ENCODE measurements at places on chromosomes 5 and 9. TPM values are rescaled to one million over a fixed set of nuclear protein-coding genes. Genes with fewer than 3 reads are reported as not detected.

Gene CRAT
- 24.1 TPM for total RNA-seq

Gene INSL6
- not detected for total RNA-seq

- H3K4me1 ChIP-seq: no peaks in the 10 kb centered on the region
- no peaks in the 10 kb centered on the region for H3K27me3 ChIP-seq
- no peak overlapping the region for H3K4me3 ChIP-seq
- DNase-seq: no peak
- no peaks in the 10 kb centered on the region for H3K36me3 ChIP-seq
Observed at GRCh38 chr9:29456940-29457339, 1883.7 kb upstream of the C9orf72 start.

Gene SPINK6
- total RNA-seq: not detected

- no peak overlapping the region for H3K4me3 ChIP-seq
- no peaks in the 10 kb centered on the region for H3K27me3 ChIP-seq
- H3K27ac ChIP-seq: no peak overlapping the region
Observed at GRCh38 chr9:27765266-27766072, 192.2 kb upstream of the C9orf72 start.

Gene PCDHA9
- total RNA-seq: 1.0 TPM

- no peaks in the 10 kb centered on the region for H3K36me3 ChIP-seq
- H3K4me1 ChIP-seq: peaks cover 25% of the 10 kb centered on the region
- H3K4me3 ChIP-seq: no peak overlapping the region
- H3K27ac ChIP-seq: peak overlapping the region; percentile 19
- DNase-seq: no peak
- H3K27me3 ChIP-seq: no peaks in the 10 kb centered on the region
Observed at GRCh38 chr9:14300040-14300439, 13.9 kb downstream of the NFIB start.

DNA sequence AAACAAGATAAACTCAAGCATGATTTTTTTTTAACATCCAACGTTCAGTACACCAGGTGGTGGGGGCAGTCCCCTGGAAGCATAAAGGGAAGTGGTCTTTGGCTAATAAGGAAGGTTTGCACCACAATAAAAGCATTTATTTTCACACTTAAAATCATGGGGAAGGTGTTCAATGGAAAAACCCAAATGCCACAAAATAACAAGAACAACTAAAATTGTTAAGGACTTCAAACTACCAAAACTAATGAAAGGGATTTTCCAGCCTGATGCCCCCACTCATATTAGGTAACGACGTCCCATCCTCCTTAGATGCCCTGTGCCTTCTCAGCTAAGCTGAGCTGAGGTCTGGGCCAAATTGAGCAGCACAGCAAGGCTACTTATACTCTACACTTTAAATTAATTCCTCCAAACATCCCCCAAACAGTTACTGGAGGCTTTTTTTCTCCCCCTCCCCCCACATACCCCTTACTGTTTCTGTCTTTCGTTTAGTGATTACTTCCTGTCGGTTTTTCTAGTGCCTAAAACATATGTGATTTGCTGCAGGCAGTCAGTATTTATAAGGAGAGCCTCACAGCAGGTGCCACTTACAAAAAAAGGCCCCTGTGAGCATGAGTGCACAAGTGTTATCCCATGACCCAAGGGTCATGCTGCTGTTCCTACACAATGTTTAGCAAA is 259.7 kb upstream of the ZNF608 start:
- no peak for DNase-seq
- peaks cover 4% of the 10 kb centered on the region for H3K4me1 ChIP-seq
- no peaks in the 10 kb centered on the region for H3K36me3 ChIP-seq
- no peaks in the 10 kb centered on the region for H3K27me3 ChIP-seq

DNA sequence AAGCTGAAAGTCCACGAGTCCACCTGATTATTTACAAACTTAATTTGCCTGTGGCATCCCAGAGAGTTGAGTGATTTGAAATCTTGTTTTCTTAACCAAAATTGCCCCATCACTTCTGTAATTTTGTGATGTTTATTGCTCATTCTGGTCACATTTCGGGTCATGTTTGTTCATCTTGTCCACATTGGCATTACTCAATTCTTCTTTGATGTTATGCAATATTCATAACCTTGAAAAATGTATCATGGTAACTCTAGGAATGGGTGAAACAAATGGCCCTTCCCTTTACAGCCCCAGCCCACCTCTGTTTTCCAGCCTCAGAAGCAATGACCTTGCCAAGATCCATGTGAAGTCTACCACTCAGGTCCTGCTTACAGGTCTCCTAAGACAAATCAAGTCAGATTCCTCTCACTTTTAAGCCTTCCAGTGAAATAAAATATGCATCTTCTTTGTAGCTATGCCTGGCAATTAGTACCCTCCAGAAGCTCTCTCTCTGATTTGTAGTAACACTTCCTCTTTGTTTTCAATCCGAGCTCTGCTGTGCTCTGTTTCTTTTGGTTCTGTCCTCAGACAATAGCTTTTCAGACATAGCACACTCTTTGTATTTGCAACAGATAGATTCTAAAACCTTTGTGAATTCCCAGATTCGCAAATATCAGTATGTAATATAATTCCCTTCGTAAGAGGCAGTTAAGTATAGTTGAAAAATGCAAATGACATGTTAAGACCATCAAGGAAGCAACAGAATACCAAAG is 330.3 kb upstream of the IRX1 start:
- H3K4me3 ChIP-seq: no peak overlapping the region
- H3K4me1 ChIP-seq: no peaks in the 10 kb centered on the region
- H3K27me3 ChIP-seq: no peaks in the 10 kb centered on the region

DNA sequence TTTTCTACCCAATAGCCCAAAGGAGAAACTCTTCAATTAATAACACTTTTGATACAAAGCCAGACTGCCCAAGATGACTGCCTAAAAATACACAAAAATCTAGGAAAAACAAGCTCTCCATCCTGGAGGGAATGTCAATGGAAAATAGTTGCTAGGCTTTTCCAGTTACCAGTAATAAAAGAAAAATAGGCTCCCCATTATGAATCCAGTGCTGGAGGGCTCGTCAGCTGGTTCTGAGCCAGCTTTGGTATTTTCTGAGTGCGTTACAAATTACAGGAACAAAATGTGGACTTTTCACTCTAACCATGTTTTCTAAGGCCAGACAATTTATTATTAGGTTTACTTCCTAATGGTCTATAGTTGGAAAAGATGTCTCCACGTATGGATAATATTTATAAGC is 414.5 kb downstream of the ACTL7B start:
- H3K36me3 ChIP-seq: no peaks in the 10 kb centered on the region
- no peak overlapping the region for H3K4me3 ChIP-seq
- DNase-seq: no peak
- no peaks in the 10 kb centered on the region for H3K4me1 ChIP-seq
- H3K27me3 ChIP-seq: no peaks in the 10 kb centered on the region

GRCh38 chr9:137381501-137382443 is 41.2 kb downstream of the EXD3 start:
- peak overlapping the region; percentile 53 for H3K27ac ChIP-seq
- H3K36me3 ChIP-seq: no peaks in the 10 kb centered on the region
- H3K27me3 ChIP-seq: no peaks in the 10 kb centered on the region
- no peak for DNase-seq
- H3K4me3 ChIP-seq: no peak overlapping the region

DNA sequence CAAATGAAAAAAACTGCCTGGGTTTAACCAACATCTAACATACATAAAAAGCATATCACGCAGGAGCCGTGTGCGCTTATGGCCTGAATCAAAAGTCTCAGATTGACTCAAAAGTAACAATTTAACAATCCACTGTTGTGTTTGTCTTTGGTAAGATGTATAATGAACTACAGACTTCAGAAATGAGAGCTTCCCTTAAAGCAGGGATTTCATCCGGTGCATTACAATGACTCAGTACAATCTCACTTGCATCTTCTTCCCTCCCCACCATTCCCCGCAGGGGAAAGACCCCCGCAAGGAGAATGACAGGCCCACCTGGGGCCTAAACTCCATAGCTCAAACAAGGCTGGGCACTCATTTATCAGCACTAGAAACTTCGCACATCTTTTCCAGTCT is 1.4 kb downstream of the ZFR start:
- peak overlapping the region; percentile 98 for H3K27ac ChIP-seq
- no peak overlapping the region for H3K4me3 ChIP-seq
- peaks cover 4% of the 10 kb centered on the region for H3K27me3 ChIP-seq
- peaks cover 40% of the 10 kb centered on the region for H3K4me1 ChIP-seq
- H3K36me3 ChIP-seq: no peaks in the 10 kb centered on the region
- DNase-seq: no peak

Gene TAF1L
- not detected for total RNA-seq
